ENCODE measurements at places on chromosomes 1 and 21. TPM values are rescaled to one million over a fixed set of nuclear protein-coding genes. Genes with fewer than 3 reads are reported as not detected.

GRCh38 chr1:47638713-47639112 is 200.9 kb downstream of the FOXD2 start:
- DNase-seq = no peak

DNA sequence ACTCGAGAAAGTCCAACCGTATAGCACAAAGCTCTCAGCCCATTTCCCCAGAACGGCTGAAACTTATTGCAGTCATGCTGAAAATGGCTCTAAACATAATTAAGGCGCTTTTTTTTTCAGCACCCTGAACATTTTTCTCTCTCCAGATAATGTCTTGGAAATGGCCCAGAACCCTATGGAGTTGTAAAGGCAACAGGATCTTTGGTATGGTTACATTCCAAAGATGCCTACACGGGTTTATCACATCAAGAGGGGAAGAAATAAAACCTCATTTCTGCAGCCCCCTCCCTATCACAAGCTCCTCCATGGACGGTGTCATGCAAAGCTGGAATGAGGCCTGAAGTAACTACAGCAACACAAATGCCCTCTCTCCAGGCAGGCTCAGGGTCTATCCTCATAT is 126.4 kb upstream of the GALNT2 start:
- DNase-seq = peak; percentile 34

- DNase-seq = peak; percentile 83
Measured at GRCh38 chr1:69523032-69523431, 44.7 kb upstream of the LRRC7 start.

- no peak for DNase-seq
Measured at GRCh38 chr1:160432371-160432786, 32.0 kb downstream of the VANGL2 start.

DNA sequence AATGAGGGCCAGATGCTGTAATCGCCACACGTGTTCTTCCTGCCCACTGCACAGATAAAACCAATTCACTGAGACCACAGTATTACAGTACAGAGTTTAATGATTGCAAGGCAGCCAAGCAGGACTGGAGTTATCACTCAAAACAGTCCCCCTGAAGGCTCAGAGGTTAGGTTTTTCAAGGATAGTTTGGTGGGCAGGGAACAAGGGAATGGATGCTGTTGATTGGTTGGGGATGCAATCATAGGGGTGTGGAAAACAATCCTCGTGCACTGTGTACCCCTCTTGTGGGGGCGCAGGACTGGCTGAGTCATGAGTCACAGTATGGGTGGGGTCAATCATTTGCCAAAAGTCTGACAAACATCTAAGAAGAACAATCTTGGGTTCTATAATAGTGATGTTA is 12.4 kb upstream of the USP1 start:
- DNase-seq = no peak

DNA sequence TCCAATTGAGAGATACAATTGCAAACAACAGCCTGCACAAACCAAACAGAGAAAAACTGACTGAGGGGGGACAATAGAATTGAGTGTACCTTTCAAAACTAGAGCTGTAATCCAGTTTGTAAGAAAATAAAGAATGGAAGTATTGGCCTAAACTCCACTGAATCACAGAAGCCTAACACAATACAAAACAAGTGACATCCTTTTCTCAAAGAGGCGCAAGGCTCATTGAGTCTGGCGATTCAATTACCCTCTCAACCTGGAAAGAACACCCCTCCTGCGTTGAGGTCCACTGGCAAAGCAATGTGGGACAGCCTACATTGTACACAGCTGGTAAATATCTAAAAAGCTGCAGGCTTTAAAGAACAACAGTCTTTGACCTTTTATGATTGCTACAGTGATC is 182.6 kb downstream of the DPYD start:
- DNase-seq = no peak

DNA sequence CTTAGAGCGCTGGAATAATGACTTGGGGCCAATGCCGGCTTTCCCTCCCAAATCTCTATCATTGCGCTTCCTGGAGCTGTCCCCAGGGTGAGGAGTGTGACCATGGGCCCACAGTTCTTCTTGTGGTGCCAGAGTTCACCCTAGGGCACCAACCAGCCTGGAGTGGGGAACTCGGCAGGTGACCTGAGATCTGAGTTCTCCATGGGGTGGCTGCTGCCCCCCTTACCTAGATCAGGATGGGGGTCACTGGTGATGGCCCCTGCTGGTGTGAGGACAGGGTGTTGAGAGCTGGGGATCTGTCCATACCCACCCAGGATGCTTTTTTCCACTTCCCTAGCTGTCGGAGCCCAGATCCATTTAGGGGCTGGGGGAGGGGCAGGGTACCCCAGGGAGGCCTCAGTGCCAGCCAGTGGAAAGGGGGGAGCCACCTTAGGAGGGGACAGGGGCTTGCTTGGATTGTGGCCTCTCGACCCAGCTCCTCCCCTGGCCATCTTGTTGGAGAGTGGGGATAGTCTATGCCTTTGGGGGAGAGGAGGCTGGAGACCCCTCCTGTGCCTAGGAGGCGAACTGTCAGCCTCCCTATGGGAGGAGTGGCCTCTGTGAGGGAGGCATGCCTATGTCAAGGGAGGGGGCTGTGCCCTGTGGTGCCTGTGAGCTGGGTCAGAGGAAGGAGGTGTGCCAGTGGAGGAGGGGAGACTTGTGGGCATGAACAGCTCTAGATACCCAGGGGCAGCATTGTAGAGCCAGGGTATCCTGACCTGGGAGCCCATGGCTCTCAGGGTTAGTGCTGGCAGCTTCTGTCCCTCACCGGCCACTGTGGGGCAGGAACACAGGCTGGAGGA is 1.7 kb downstream of the FOXO6 start:
- DNase-seq = no peak

DNA sequence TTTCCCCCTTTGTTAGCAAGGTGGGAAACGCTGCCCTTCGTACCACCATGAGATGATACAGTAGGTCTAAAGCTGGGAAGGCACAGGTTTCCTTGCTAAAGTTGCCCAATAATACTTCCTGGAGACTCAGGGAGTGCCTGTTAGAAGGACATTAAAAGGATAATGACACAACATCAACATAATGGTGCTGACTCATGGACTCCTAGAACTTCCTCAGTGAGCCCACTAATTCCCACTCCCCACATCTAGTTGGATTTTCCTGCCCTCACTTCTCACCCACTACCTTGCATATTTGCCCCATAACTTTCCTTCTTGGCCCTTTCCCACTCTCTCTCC is 17.5 kb downstream of the CFAP45 start:
- no peak for DNase-seq

DNA sequence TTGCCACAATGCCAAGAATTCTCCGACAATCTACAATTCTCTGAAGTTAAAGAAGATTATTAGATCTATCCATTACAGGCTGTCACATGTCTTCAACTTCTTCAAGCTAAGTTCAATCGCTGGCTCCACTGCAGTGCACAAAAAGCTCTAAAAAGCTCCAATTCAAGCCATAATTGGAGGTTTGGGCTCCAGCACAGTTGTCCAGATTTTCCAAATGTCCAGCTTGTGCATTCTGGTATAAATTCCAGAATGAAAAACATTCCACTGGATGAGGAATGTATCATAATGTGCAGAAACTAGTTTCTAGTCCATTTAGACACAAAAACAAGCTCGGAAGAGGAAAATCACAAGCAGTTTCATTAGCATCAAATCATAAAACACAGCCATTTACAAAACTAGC is 138.6 kb downstream of the NRIP1 start:
- no peak for DNase-seq

DNA sequence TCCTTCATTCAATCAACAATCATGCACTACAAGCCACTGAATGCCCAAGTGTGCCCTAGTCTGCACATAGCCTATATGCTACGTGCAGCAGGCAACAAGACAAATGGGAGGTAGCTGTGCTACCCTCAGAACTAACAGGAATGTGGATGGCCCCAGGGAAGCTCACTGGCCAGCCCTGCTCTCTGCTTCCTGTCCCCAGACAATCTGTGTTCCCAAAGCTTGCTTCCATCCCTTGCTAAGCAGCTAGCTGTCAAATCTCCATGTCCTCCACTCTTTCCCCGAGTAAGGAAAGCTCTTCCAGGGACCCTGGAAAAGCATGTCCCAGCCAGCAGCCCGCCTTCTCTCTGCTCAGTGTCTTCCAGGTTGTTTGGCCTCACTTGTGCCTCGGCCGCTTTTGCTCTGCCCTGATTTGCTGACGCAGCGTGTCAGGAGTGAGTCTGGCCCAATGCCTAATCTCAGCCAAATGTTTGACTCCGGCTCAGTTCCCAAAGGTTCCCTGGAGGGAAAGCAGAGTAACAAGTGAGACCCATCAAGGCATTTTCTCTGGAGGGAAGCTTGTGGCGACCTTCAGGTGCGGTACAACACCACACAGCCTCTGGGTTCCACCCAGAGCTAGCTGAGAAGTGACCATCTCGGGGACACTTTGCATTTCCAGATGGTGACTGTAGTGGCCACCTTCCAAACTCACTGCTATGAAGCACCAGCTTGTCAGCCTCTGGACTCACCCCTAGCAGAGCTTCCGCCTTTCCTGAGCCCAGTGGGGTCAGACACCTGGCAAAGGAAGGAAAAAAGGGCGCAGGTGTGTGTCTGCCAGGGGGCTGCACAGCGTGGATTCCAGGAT is 243.4 kb downstream of the RHOU start:
- DNase-seq = no peak

- no peak for DNase-seq
Measured at GRCh38 chr1:232786845-232787455, 18.3 kb upstream of the MAP10 start.

C8B gene
- polyA plus RNA-seq = not detected

BEND5 gene
- not detected for polyA plus RNA-seq

PLA2G4A gene
- polyA plus RNA-seq = 7.2 TPM

FCRL1 gene
- polyA plus RNA-seq = not detected

OR6K6 gene
- polyA plus RNA-seq = not detected

RGS1 gene
- not detected for polyA plus RNA-seq

OR10Z1 gene
- not detected for polyA plus RNA-seq

S100B gene
- polyA plus RNA-seq = 0.21 TPM
